ENCODE measurements at places on chromosomes 11 and 22. TPM values are rescaled to one million over a fixed set of nuclear protein-coding genes. Genes with fewer than 3 reads are reported as not detected.

DNA sequence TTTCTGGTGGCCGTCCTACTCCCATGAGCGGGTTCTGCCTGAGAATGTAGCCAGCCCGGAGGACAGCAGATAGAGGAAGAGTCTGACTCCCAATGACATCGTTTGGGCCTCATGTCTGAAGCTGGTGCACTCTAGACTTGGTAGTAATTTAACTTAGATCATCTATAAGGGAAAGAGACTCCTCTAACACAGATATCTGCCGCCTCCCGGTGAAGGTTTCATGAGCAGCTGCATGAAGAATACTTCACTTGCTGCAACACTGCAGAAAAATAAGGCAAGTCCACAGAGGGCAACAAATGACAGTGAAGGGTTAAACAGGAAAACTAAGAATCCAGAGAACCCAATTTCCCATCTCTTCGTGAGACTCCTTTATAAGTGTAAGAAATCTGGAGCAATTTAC lies 5.9 kb upstream of the ARL2 start:
- no peaks in the 10 kb centered on the region for H3K27me3 ChIP-seq
- H3K4me3 ChIP-seq = no peak overlapping the region
- peaks cover 12% of the 10 kb centered on the region for H3K4me1 ChIP-seq
- no peak for DNase-seq
- H3K36me3 ChIP-seq = no peaks in the 10 kb centered on the region

DNA sequence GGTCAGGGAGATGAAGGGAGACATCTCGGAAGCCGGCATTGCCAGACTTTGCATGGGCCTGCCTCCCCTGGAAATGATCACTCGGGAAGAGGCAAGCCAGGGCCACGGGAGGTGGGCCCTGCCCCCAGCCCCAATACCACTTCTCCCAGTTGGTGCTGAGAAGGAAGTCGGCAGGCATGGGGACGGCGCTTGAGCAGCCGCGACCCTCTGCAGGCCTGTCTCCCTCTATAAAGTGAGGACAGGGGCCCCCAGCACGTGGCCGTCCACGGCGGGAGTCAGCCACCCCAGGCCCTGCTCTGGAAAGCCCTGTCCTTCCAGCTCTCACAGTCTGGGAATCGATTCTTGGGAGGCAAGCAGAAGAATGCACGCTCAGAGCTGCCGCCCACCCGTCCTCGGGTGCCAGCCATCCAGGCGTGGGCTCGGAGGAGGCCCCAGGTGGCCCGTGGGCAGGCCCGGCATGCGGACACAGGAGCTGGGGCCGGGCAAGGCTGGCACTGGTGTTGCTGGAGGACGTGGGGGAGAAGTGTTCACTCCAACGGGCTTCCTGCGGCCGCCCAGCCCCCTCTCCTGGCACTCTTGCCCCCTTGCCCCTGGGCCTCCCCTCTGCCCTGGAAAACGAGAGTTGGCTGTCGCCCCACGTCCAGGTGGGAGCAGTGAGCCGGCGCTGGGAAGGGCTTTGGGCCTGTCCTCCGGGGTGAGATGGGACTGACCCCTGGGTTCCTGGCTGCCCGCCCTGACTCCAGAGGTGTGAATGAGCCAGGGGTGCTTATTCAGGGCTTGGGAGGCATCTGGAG lies 77.5 kb downstream of the CACNA1I start:
- no peak for DNase-seq
- no peaks in the 10 kb centered on the region for H3K27me3 ChIP-seq
- H3K36me3 ChIP-seq = no peaks in the 10 kb centered on the region

- no peak overlapping the region for H3K4me3 ChIP-seq
- DNase-seq = no peak
- peaks cover 8% of the 10 kb centered on the region for H3K4me1 ChIP-seq
These were observed 106.3 kb upstream of the CARD18 start for GRCh38 chr11:105245781-105246315.

MYOD1 gene
- total RNA-seq = not detected

ROM1 gene
- 0.79 TPM for total RNA-seq

Data from astrocyte (in vitro differentiated cells and primary cell).